ENCODE measurements at places on chromosomes 13 and 19.

GRCh38 chr19:3692141-3693024 is 7.9 kb downstream of the PIP5K1C start:
- no peak for DNase-seq

GRCh38 chr13:91017669-91018053 is 329.8 kb upstream of the MIR17HG start:
- no peak for DNase-seq

GRCh38 chr13:34747507-34747906 is 194.6 kb upstream of the NBEA start:
- DNase-seq = no peak

DNA sequence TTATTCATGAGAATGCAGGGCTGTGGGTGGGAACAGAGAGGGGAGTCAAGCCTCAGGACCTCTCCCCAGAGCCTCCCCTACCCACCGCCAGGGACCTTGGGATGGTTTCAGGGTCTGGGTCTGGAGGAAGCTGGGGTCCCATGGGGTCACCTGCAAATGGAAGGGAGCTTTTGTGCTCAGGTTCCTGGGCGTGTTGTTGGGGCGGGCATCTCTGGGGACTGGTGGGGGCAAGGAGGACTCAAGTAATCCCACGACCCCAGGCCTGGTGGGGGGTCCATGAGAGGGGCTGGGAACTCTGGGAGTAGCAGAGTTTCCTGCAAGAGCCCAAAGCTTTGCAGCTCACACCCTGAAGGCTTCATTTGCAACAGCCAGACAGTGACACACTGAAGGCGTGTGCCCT is 60.2 kb downstream of the UNC13A start:
- DNase-seq = no peak
